Endothelial cell of coronary artery (primary cell): ENCODE measurements at places on chromosomes 16 and 17. TPM values are rescaled to one million over a fixed set of nuclear protein-coding genes. Genes with fewer than 3 reads are reported as not detected.

The NGFR gene
- under 0.01 TPM in 2 replicates for total RNA-seq

The CDH3 gene
- under 0.01 TPM in 1 of 2 replicates, not detected in the other for total RNA-seq

The DPEP1 gene
- 2.0 and 2.5 TPM in 2 replicates for total RNA-seq

The RPUSD1 gene
- total RNA-seq, result 27.3 and 32.4 TPM in 2 replicates

The MT1M gene
- total RNA-seq, result 2.2 and 5.2 TPM in 2 replicates
